ENCODE measurements at places on chromosomes 11 and 22.

DNA sequence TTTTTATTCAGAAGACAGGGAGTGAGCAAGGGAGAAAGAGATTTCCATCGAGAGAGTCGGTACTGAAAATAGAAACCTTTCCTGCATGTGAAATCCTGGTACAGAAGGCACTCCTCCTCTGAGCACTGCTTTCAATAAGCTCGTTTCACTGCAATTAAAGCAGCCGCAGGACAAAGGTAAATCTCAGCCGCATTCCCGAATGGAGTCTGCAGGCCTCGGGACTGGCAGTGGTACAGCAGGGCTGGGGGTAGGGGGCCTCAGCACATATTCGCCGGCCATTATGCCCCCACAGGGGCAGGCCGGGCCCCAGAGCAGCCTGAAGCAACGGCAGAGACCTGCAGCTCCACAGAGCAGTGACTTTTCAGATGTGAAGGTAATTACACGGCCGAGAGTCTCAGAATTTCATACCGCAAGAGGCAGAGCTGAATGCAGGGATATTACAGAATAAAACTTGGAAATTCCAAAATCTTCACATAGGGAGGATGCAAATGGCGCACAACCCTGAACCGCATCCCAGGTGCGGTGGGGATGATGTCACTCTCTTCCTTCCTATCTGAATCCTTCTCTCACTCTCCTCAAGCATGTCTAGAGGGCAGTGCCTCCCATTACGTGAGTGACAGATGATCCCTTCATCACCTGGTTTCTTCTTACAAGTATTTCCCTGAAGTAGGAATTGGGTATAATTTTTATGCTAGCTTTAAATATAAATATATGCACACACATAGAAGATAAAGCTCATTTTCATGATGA lies 622.1 kb downstream of the OPCML start:
- DNase-seq: no peak

- no peak for DNase-seq
Measured at GRCh38 chr11:30045144-30045543, 28.3 kb upstream of the KCNA4 start.

GRCh38 chr22:38186429-38186828 lies 4.8 kb upstream of the PLA2G6 start:
- DNase-seq: no peak

DNA sequence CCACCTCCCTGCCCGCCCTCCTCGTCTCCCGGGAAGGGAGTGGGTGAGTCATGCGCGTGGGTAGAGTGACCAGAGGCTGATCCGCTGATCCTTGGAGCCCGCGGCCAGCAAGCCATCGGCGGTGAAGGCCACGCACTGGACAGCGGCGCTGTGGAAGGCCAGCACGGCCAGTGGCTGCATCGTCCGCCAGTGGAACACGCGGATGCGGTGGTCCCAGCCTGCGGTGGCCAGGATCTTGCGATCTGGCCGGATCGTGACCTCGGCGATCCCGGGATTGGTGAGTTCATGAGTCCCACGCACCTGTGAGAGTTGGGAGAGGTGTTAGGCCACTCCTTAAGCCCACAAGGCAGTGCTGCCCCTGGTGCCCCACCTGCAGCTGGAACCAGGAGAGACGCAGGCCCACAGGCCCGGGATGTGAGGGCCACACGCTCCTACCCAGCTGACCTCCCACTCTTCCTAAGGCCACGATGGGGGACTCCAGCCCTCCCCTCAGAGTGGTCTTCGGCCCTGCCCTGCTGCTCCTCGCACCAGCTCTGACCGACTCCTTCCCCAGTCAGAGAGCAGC lies 28.2 kb downstream of the TBX1 start:
- no peak for DNase-seq

- no peak for DNase-seq
Measured at GRCh38 chr11:63488789-63489188, 2.2 kb downstream of the PLAAT5 start.

- no peak for DNase-seq
Measured at GRCh38 chr11:113034576-113034975, 73.4 kb downstream of the NCAM1 start.

GRCh38 chr11:44307340-44308099 lies 2.4 kb downstream of the ALX4 start:
- DNase-seq: no peak

DNA sequence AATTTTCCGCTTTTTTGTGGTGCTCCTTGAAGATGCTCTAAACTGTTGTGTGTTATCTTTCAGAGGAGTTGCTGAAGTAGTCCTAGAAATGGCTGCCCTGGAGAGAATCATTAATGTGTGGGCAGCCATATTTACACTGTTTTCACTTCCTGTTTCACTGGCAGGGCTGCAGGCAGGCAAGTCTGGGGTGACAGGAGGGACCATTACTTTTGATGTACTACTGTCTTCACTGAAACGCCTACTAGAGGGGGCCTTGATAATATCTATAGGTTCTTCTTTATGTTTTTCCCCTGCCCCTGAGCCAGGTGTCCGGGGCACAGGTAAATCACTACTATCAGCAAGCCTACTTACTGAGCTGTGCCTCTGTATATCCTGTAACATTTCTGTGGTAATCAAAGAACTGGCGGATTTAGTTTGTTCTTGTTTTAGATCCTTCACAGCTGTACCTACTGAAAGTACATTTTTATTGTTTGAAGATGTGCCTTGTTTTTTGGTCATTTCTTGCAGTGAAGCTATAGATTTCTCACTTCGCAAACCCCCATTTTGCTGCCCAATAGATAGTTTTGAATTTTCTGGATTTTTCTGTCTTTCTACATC lies 39.7 kb downstream of the ACAT1 start:
- DNase-seq: no peak

DNA sequence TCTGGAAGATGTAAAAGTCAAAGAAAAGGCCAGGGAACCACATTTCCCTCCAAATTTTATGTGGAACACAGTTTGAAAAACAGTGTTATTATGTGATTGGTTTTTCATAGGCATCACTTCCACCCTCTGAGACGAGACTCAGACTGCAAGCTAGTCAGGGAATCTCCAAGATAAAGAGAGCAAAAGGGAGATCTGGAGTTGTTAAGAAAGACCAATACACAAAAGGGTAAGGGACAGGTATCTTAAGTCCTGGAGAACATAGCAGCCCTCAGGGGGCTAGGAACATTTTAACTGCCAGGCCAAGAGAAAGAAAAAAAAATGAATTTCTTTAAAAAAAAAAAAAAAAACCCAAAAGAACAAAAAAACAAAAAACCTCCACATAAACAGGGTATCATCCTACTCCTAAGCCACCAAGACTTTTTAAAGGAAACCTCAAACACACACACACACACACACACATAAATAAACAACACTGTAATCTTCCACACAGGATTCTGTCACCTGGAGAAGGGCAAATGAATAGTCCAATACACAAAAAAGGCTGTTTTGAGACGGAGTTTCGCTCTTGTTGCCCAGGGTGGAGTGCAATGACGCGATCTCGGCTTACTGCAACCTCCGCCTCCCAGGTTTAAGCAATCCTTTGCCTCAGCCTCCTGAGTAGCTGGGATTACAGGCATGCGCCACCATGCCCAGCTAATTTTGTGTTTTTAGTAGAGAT lies 44.5 kb downstream of the CELF1 start:
- DNase-seq: no peak

DNA sequence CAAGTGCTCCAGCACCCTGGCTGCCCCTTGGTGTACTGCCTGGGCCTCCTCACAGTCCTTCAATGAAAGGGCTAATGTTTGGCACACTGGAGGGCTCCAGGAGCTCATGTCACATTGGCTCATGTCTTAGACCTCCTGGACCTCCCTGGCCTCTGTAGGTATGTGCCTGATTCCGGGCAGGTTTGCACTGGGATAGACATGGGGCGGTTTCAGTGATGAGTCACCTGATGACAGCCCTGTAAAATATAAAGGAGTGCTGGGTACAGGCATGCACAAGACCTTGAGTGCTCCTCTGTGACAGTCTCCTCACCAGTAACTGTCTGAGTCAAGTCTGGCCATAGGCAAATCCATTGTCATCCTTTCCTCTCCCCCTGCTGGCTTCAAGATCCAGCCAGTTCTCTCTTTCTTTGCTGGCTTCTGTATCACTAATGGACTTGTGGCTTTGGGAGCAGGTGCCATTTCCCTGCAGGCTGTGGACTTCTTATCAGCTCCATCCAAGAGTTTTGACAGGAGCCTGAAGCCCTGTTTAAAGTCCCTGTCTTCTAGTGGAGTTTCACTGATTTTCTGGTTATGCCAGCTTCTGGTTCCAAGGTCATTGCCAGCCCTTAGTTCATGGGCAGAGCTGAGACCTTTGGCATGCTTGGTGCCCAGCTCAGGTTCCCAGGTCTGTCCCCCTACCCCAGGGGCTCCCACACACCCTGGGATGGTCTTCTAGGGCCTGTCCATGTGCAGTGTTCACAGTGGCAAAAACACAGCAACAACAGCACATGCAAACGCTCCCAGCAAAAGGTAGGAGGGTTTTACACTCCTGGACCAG lies 22.7 kb upstream of the P2RY2 start:
- peak; percentile 38 for DNase-seq

All from sigmoid colon (tissue), 7 donors.